Ascending aorta (tissue), 2 donors: ENCODE measurements at places on chromosomes 5 and 9. TPM values are rescaled to one million over a fixed set of nuclear protein-coding genes. Genes with fewer than 3 reads are reported as not detected.

The LSM11 gene
- 1.3 TPM for total RNA-seq

GRCh38 chr9:88996921-88997235, 5.6 kb downstream of the S1PR3 start:
- DNase-seq, result no peak

- no peak for DNase-seq
These were observed 1060.5 kb upstream of the DMAC1 start for GRCh38 chr9:8860086-8860485.

- DNase-seq, result no peak
These were observed 4.5 kb downstream of the ROR2 start for GRCh38 chr9:91945277-91946085.

DNA sequence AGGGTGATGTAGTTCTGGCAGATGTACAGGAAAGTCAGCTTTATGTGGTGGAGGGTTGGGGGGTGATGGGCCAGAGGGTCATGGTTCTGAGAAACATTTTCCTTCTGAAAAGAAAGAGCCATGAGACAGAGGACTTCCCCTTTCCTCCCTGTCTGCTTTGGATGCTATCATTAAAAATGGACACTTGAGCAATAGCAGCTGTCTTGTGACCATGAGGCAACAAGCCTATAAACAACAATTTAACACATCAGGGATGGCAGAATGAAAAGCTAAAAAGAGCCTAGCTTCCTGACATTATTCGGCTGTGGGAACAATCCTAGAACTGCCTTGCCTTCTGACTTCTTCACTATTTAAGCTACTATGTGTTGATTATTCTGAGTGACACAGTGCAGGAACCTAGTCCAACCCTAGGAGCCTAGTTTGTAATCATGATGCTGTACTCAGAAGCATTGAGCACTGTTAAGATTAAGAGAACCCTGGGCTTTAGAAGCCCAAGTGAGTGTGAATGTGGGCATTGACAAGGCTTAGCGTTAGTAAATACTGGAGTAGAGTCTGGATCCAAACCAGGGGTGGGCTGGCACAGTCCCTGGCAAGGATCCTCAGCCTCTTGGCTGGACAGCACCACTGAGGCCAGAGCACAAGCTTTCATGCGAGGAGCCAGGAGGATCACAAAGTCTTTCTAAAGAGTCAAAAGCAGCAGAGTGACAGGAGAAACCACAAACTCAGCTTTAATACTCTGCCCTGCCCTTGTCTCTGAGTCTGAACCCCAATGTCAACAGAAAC, 178.5 kb upstream of the EGFLAM start:
- no peak for DNase-seq

The LCN9 gene
- total RNA-seq, result not detected

The PFN3 gene
- not detected for total RNA-seq

The CBY3 gene
- total RNA-seq, result not detected

The PCDHB15 gene
- total RNA-seq, result 2.9 TPM
